Activated naive CD4-positive, alpha-beta T cell treated with anti-CD3 and anti-CD28 coated beads for 36 hours (primary cell): ENCODE measurements at places on chromosomes 7 and 10. TPM values are rescaled to one million over a fixed set of nuclear protein-coding genes. Genes with fewer than 3 reads are reported as not detected.

The CCL24 gene
- not detected for total RNA-seq

The GOLGA7B gene
- total RNA-seq = 0.25 TPM

The SPDYE8 gene
- total RNA-seq = not detected

The ODAD2 gene
- total RNA-seq = 0.22 TPM

DNA sequence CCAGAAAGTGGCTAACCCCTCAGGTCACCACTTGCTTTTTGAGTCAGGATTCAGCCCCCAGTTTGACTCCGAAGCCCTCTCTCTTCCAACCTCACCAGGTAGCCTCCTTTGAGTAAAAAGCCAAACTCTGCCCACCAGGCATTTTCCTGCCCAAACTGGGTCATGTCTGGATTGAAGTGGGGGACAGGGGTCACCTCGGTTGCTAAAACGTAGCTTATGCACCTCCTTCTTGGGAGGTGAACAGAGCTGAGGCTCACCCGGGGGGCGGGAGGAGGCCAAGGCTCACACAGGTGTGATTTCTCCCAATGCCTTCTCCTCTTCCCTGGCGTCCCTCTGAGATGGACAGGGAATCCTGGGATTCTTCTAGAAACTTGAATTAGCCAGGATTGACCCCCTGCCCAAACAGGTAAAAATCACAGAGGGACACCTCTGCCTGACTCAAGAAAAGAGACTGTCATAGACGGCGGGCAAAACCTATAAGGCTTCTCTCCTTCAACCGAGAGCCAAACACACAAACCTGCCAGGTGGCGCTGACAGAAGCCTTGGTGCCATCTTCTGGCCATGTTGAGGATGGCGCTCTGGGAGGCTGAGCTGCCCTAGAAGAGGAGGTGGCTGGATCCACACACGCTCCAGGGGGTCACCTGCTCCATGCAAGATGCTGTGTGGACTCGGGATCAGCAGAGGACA is 51.6 kb downstream of the PRLHR start:
- H3K27ac ChIP-seq = no peak overlapping the region
- peak; percentile 70 for DNase-seq
- peaks cover 42% of the 10 kb centered on the region for H3K27me3 ChIP-seq
- H3K4me1 ChIP-seq = no peaks in the 10 kb centered on the region

DNA sequence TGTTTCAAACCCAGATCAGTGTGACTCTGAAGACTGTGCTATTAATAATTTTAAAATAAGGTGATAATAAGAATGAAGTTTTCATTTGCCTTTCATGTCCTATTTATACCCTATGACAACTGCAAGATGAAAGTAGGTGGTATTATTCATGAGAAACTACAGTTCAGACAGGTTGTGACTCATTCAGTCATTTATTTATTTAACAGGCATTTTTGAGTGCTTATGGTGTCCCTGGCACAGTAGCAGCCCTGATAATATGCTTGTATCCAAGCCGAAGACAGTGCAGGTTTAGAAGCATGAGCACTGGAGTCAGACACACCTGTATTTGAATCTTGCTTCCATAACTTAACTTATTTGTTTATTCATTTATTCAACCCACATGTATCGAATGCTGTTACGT is 87.1 kb downstream of the FZD1 start:
- H3K4me1 ChIP-seq = no peaks in the 10 kb centered on the region
- H3K4me3 ChIP-seq = no peak overlapping the region
- no peak for DNase-seq
- H3K27me3 ChIP-seq = peaks cover 5% of the 10 kb centered on the region
- no peaks in the 10 kb centered on the region for H3K36me3 ChIP-seq

- H3K27ac ChIP-seq = no peak overlapping the region
- H3K36me3 ChIP-seq = peaks cover 42% of the 10 kb centered on the region
- H3K27me3 ChIP-seq = no peaks in the 10 kb centered on the region
- H3K4me3 ChIP-seq = no peak overlapping the region
Observed at GRCh38 chr7:37081436-37081835, 357.1 kb upstream of the AOAH start.

- no peak overlapping the region for H3K4me3 ChIP-seq
- peaks cover 3% of the 10 kb centered on the region for H3K36me3 ChIP-seq
- peaks cover 6% of the 10 kb centered on the region for H3K4me1 ChIP-seq
- no peak overlapping the region for H3K27ac ChIP-seq
Observed at GRCh38 chr10:60522617-60523016, 132.9 kb upstream of the ANK3 start.

DNA sequence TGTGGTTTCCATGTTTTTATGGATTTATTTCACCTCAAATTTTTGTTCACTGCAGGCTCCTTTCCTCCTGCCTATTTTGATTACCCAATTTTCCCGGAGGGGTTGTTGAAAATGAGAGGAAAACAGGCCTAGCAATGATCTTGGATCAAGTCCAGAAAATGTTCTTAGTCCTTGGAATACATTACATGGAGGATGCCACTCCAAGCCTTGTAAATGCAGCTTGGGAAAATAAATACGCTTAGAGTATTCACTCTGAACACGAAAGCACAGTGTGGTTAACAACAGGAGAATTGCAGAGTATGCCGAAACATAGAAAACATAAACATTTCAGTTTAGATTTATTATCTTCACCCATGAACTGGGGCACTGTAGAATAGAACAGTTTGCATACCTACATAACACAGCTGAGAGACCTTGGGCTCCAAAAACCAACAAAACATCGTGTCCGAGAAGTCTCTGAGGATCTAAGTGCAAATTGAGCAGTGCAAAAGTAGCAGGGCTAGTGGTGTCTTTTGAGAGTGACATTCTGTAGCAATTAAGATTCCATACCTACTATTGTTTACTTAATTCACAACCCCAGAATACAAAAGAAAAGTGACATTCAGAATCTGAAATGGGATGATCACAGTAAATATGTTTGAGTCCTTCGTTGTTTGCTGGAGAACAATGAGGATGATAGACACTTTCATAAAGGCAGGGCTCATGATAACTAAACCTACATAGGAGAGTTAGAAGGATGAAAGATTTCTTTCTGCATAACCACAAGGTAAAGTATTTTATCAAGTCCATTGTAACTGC is 7.6 kb upstream of the CD36 start:
- DNase-seq = no peak
- no peak overlapping the region for H3K27ac ChIP-seq
- peaks cover 1% of the 10 kb centered on the region for H3K27me3 ChIP-seq
- no peaks in the 10 kb centered on the region for H3K4me1 ChIP-seq
- H3K4me3 ChIP-seq = no peak overlapping the region

DNA sequence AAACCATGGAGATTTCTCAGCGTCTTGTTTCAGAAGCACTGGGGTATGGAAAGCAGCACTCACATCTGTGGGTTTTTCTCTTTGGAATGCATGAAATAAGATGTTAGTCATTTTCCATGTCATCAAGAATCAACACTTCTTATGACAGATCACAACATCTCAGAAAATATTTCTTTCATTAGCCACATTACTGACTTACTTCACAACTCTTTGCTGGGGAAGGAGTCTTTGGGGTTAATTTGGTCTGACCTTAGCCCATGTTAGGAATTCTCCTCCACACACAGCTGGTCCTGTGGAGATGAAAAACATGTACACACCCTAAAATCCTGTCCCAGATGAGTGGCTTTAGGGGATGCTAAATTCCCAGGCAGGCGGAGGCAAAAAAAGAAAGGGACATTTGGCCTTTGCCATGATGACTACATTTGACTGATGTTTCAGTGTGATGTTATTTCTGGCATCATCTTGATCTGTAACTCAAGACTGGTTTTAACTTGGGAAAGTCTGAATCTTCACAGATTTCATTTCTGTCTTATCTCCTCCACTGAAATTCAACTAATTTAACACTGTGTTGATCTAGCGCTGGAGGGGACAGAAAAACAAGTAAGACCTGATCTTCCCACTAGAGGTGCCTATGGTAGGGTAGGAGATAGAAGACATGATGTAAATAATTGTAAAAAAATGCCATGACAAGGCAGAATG is 363.2 kb downstream of the PRPF18 start:
- no peak overlapping the region for H3K27ac ChIP-seq
- H3K27me3 ChIP-seq = no peaks in the 10 kb centered on the region
- peaks cover 2% of the 10 kb centered on the region for H3K4me1 ChIP-seq
- no peak overlapping the region for H3K4me3 ChIP-seq

- H3K27ac ChIP-seq = no peak overlapping the region
- no peaks in the 10 kb centered on the region for H3K36me3 ChIP-seq
- H3K27me3 ChIP-seq = peaks cover 2% of the 10 kb centered on the region
Observed at GRCh38 chr7:128435327-128435686, 20.4 kb upstream of the HILPDA start.

- H3K27me3 ChIP-seq = no peaks in the 10 kb centered on the region
- no peaks in the 10 kb centered on the region for H3K4me1 ChIP-seq
- H3K4me3 ChIP-seq = no peak overlapping the region
Observed at GRCh38 chr10:67657775-67658174, 38.2 kb downstream of the CTNNA3 start.

- H3K36me3 ChIP-seq = no peaks in the 10 kb centered on the region
- peaks cover 5% of the 10 kb centered on the region for H3K4me1 ChIP-seq
- no peak overlapping the region for H3K4me3 ChIP-seq
- DNase-seq = no peak
- peaks cover 3% of the 10 kb centered on the region for H3K27me3 ChIP-seq
Observed at GRCh38 chr7:155215576-155216325, 81.9 kb upstream of the INSIG1 start.

DNA sequence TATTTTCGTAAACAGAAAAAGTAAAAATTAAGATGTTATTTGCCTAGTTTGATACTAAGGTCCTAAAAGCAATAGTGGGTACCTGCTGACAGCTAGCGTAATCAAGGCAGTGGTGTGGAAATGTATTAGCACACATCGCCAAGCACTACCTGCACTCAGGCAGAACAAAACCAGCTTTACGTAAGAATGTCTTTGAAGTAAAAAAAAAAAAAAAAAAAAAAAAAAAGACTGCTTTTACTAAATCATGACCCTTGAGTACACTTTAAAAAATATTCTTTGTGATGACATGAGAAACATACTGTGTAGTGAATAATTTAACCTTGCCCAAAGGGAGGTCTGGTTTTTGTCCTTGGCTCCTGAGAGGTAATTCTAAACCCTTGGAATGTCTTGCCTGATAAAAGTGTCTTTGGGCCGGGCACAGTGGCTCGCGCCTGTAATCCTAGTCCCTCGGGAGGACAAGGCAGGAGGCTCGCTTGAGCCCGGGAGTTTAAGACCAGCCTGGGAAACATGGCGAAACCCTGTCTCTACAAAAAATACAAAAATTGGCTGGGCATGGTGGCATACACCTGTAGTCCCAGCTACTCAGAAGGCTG is 12.7 kb downstream of the XRCC2 start:
- no peak overlapping the region for H3K27ac ChIP-seq
- no peak for DNase-seq
- H3K4me1 ChIP-seq = no peaks in the 10 kb centered on the region
- H3K27me3 ChIP-seq = no peaks in the 10 kb centered on the region
- H3K4me3 ChIP-seq = no peak overlapping the region

- no peaks in the 10 kb centered on the region for H3K27me3 ChIP-seq
- no peaks in the 10 kb centered on the region for H3K36me3 ChIP-seq
- no peak overlapping the region for H3K4me3 ChIP-seq
- no peak overlapping the region for H3K27ac ChIP-seq
- no peak for DNase-seq
Observed at GRCh38 chr10:21995557-21995956, 8.0 kb downstream of the DNAJC1 start.

GRCh38 chr7:98357751-98358161 is 43.1 kb downstream of the BAIAP2L1 start:
- no peak overlapping the region for H3K27ac ChIP-seq
- H3K36me3 ChIP-seq = no peaks in the 10 kb centered on the region
- H3K4me3 ChIP-seq = no peak overlapping the region
- no peak for DNase-seq
- no peaks in the 10 kb centered on the region for H3K27me3 ChIP-seq

GRCh38 chr7:92557808-92558362 is 29.3 kb downstream of the RBM48 start:
- no peak overlapping the region for H3K4me3 ChIP-seq
- no peaks in the 10 kb centered on the region for H3K4me1 ChIP-seq
- no peaks in the 10 kb centered on the region for H3K27me3 ChIP-seq
- DNase-seq = no peak
- no peak overlapping the region for H3K27ac ChIP-seq
- H3K36me3 ChIP-seq = peaks cover 1% of the 10 kb centered on the region

DNA sequence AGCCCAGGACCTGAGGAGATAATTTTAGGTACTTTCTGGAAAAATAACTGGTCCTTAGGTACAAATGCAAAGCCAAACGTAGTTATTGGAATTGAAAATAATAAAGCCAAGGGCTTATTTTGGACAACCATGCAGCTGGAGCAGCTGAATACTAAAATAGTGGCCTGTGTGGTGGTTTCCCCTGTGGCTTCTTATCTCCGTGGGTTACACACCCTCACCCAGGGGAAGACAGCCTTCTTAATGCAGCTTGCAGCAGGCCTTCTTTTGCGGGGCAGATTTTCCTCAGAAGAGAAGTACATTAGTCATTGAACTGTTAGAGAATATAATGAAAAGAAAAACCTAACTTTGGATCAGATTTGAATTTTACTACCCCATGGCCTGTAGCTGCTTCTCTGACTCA is 133.5 kb downstream of the ST7 start:
- no peak overlapping the region for H3K4me3 ChIP-seq
- no peaks in the 10 kb centered on the region for H3K36me3 ChIP-seq
- H3K27me3 ChIP-seq = no peaks in the 10 kb centered on the region

DNA sequence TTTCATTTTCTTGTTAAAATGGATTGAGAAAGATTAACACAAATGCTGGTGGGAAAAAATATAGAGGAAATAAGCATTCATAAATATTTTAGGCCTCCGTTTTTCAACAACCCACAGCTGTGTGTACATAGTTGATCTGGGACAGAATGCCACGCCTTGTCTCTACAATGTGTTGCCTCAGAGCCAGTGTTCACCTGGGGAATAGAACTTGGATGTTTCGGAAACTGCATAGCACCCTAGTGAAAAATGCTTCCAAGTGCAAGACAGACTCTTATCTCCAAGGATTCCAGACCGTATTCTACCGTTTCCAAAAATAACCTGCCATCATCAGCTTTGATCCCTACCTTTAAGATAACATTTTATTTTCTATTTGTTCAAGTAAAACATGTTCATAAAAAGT is 260.9 kb downstream of the SDK1 start:
- H3K4me3 ChIP-seq = no peak overlapping the region
- peaks cover 31% of the 10 kb centered on the region for H3K4me1 ChIP-seq
- no peak overlapping the region for H3K27ac ChIP-seq
- no peaks in the 10 kb centered on the region for H3K27me3 ChIP-seq
- no peaks in the 10 kb centered on the region for H3K36me3 ChIP-seq
- DNase-seq = no peak

DNA sequence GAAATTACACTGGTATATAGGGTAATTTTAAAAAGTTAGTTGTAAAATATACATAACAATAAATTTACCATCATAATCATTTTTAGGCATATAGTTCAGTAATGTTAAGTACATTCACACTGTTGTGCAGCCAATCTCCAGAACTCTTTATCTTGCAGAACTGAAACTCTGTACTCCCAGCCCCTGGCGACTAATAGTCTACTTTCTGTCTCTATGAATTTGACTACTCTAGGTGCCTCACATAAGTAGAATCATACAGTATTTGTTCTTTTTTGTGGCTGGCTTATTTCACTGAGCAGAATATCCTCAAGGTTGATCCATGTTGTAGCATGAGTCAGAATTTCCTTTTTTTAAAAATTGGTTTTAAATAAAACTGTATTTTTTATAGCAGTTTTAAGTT is 41.4 kb downstream of the NRF1 start:
- peaks cover 52% of the 10 kb centered on the region for H3K4me1 ChIP-seq
- H3K36me3 ChIP-seq = peaks cover 11% of the 10 kb centered on the region
- H3K4me3 ChIP-seq = no peak overlapping the region

GRCh38 chr10:53719658-53720057 is 947.1 kb upstream of the MBL2 start:
- H3K36me3 ChIP-seq = no peaks in the 10 kb centered on the region
- no peak overlapping the region for H3K27ac ChIP-seq
- H3K27me3 ChIP-seq = no peaks in the 10 kb centered on the region
- DNase-seq = no peak
- no peaks in the 10 kb centered on the region for H3K4me1 ChIP-seq
- no peak overlapping the region for H3K4me3 ChIP-seq

GRCh38 chr10:102585026-102585425 is 59.3 kb upstream of the TRIM8 start:
- no peak for DNase-seq
- peaks cover 2% of the 10 kb centered on the region for H3K4me1 ChIP-seq
- H3K36me3 ChIP-seq = no peaks in the 10 kb centered on the region
- H3K27me3 ChIP-seq = no peaks in the 10 kb centered on the region
